Cortex of kidney (tissue), 1 donor: ENCODE measurements at places on chromosomes 13 and 19.

DNA sequence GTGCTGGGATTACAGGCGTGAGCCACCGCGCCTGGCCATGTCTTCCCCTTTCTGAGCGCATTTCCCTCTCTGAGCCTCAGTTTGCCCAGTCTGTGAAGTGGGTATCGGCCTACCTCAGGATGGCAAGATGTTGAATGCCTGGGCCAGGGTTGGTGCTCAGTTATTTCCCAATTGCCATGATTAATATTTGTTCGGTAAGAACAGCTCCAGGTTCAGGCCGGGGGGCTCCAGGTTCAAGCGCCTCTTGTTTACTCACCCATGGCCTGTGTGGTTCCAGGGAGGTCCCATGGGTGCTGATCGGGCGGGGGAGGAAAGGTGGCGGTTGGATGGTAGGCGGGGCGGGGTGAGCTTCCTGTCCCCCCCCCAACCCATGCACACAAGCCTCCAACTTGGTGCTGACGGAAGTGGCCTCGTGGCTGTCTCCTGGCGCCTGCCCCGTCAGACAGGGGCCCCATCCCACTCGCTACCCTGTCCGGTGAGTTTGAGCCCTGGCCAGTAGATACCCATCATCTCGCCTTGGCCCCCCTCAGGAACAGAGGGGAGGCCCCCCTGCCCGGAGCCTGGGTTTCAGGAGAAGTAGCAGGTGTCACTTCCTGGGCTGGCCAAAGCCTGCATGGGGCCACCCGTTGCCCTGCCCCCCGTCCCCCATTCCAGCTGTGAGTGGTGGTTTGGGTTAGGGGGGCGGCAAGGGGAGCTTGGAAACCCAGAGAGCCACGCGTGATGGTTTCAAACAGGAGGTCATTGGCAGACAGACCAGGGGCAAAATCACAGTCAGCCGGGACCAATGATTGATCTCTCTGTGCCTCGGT is at the start of gene FCHO1:
FCHO1 (plus strand) TSS at position 375 of the 809 bp plus-strand sequence. CDS start 3,688 bp downstream, outside the sequence.
- no peak for DNase-seq

- no peak for DNase-seq
Measured at GRCh38 chr13:97295283-97296182, 73.4 kb downstream of the MBNL2 start.

DNA sequence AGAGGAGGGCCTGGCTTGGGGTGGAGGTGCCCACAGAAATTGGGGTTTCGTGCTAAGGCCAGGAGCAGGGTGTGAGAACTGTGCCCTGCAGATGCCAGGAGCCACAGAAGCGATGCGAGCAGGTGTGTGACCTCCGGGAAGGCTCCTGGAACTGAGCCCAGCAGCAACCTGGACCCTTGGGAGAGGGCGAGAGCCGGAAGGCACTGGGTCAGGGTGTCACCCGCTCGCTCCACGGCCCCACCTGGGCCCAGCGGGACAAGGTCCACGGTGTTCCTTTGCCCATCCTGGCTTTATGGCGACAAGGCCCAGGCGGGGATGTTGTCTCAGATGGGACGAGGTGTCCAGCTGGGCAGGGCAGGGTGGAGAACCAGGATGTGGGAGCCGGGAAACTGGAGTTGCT is 4.2 kb downstream of the MISP start:
- no peak for DNase-seq

DNA sequence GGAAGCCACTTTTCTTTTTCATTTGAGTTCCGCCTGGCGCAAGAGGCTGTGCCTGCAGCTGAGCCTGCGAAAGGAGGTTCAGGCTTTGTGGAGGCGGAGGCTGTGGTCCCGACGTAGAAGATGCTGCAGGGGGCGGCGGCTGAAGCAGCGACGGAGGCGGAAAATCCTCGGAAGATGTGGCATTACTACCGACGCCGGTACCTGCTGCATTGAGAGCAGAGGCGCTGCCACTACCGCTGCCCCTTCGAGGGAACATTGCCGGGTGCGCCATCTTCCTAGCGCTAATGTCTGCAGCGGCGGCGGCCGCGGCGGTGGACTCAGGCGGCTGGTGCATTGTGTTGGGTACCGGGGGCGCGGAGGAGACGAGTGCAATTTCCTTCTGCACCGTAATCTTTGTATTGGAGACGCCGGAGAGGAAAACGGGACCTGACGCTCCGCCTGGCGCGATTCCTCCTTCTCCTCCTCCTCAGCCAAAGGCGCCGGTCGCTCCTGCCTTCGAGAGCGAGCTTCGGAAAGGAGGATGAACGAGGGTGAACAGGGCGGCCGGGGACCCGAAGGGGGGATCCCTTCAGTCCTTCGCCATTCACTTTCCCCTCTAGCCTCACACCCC is at the start of gene TSC22D1:
TSC22D1 (minus strand) TSS at position 590 of the 610 bp plus-strand sequence; CDS start at position 334, 256 bp downstream.
- DNase-seq = no peak

DNA sequence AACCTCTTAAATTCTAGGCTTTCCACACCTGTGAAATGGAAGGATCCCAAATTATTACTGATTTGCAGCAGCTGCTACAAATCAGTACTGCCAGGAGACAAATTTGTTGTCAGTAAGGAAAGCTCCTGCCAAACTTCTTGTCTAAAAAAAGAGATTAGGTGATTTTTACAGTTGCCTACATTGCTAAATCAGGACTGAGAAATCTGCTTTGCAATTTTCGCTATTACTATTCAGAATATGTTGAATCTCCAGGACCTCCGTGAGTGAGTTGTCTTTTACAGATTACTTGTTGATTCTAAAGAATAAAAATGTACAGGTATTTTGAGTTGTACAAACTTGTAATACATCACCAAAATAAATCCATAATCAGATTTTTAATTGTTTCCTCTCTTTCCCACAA is 1815.9 kb downstream of the PCDH9 start:
- no peak for DNase-seq

DNA sequence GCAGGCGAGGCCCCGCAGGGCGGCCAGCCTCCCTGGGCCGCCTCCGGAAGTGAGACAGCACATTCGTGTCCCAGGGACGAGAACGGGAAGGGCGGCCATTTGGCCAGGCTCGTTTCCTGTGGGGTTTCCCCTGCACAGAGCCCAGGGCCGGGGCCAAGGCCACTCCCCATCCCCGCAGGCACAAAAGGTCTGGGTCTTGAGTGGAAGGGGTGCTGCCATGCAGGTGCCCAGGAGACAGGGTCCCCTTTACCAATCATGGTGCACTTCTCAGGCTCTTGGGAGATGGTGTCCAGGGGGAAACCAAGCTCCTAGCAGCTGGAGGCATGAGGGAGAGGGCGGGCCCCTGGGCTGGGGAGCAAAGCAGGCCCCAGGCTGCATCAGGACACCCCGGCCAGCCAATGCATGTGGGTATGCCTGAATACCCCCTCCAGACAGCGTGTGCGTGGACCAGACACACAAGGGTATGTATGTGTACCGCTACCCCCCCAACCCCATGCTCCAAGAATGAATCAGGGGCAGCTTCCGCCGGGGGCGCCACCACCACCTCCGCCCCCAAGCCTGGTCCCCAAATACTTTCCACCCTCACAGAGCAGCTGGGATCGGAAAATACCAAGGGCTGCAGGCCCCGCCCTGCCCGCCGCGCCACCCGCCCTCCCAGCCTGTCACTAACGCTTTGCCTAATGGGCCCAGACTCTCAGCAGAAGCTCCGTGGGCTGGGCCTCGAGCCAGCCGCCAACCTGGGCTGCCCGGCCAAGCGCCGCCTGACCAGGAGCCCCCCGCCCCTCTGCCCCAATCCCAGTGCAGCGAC is 37.6 kb upstream of the NANOS3 start:
- DNase-seq = no peak

DNA sequence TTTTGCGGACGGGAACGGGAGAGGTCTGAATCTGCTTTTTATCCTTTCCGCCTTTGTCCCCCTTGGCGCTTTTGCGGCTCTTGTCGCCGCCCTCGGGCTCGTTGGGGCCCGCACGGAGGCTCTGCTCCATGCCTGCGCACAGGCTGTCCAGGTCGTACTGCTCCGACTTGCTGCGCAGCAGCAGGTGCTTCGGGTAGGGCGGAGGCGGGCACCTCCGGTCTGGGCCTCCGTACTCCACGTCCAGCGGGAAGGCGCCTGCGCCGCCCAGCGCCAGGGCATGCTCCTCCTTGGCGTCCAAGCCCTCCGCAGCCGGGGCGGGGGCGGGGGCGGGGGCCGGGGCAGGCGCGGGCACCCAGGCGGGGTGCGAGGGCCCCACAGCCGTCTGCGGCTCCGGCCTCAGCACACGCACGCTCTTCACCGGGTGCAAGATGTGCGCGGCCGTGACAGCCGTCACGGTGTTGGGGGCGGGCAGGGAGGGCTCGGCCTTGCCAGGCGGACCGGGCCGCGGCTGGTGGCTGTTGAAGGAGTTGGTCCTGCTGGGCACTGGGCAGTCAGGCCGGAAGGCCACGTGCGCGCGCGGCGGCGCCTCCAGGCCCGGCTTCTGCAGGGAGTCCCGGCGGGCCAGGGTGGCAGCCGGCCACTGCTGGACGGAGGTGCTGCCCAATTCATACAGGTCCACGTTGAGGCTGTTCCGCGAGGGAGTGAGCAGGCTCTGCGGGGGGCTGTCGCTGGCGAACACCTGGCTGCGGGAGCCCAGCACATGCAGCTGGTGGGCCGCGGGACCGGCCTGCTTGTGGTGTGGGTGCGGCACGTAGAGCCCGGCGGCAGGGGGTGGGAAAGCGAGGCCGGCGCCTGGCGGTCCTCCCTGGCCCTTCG is 73.1 kb downstream of the LATS2 start:
- DNase-seq = no peak

DNA sequence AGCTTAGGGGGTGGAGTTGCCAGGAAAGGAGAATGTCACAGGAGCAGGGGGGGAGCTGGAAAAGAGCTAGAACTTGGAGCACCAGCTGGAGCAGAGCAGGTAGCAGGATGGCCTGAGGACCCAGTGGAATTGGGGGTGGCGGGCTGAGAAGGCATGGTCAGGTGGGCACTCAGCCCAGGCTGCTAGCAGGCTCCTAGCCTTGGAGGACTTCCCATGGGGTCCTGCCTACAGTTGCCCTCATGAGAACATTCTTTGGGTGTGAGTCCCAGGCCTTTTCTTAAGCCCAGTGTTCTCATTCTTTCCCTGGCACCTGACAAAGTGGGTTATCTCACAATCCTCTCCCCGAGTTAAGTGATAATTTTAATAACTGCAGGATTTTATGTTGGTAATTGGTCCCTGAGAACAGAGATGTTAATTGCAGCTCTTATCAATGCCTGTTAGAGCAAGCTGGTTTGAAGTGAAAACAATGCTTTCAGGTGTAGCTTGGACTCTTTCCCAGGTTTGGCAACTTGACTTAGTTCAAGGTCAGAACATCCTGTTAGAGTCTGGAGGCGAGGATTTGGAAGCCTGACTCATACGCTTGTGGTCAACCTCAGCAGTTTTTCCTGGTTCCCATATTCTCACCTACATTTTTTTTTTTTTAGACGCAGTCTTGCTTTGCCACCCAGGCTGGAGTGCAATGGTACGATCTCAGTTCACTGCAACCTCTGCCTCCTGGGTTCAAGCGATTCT is 18.1 kb upstream of the OLFM4 start:
- no peak for DNase-seq

DNA sequence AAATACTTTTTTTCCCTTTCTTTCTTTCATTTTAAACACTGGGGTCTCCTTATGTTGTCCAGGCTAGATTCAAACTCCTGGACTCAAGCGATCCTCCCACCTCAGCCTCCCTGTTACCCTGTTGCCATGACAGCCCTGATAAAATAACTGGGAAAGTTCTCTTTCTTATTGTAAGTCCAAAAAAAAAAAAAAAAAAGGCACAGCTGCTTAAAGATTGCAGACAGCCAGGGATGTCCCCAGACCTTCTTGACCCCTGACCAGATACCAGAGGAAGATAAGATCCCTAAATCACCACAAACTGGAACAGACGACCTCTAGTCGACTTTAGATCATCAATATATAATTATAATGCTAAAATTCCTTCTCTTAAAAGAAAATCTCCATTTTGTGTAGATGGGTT is 1.1 kb upstream of the MVB12A start:
- no peak for DNase-seq

- DNase-seq = no peak
Measured at GRCh38 chr19:43818500-43818899, 8.6 kb upstream of the ZNF283 start.

GRCh38 chr19:12689581-12690216 is 1.9 kb downstream of the GNG14 start:
- DNase-seq = no peak

DNA sequence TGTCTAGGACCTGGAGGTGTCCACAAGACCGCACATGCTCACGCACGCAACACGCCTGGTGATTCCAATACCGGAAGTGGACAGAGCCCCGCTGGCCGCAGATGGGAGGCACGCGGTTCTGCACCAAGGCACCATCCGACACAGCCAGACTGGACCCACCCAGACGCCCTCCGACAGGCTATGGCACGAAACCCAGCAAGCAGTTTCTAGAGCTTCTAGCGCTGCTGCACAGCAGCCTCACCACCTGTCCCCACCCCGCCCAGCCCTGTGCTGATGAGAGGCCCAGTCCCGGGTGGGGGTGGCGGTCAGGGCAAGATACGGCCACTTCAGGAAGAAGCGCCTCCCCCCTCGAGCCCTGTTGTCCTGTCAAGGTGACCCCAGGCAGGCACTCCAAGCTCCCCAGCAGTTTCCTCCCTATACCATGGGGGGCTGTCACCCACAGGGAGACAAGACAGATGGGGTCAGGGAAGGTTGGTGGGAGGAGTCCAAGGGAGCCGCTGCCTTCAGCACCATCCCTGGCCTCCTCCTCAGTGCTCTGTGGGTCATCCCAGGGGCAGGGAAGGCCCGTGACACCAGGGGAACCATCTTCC is 11.3 kb downstream of the LSM4 start:
- no peak for DNase-seq

DNA sequence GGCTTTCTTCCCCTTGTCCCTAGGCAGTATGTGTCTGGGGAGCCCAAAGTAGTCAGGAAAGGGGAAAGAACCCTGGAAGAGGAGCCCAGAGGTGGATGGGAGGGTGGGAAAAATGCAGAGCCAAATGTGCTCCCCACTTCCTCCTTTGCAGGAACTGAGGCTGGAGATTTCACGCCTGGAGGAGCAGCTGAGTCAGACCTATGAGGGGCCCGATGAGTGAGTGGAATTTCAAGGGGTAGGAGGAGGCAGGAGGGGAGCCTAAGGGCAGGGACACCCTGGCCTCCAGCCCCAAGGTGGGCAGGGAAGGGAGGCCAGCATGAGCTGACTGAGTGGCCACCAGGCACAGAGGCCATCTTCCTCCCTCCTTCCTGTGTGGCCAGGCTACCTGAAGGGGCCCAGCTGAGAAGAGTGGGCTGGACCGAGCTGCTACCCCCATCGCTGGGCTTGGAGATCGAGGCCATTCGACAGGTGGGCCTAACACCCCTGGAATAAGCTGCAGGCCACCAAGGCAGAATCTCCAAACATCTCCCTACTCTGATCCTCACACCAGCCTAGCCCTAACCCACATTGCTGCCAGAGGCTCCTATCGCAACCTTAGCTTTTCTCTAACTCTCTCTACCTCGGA is 14.3 kb downstream of the PTH2 start:
- DNase-seq = no peak

DNA sequence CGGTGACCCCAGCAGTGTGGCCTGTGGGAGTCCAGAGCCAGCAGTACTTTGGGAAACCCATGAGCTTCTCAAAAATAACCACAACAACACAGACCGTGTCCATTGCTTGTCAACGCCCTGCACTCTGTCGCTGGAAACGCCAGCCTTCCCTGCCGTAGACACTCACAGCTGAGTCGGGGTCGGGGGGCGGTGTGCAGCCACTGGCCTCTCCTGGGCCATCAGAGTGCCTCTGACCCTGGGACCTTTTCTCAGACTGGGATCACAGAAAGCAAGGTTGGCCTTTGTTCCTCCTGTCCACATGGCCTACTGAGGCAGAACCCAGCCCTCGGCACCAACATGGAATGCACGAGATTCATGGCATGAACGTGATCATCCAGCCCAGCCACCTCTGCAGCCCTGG is 95.7 kb downstream of the TUBA3C start:
- no peak for DNase-seq

- no peak for DNase-seq
Measured at GRCh38 chr13:21541271-21541670, 62.7 kb downstream of the MICU2 start.

- DNase-seq = no peak
Measured at GRCh38 chr13:51041126-51041525, 69.9 kb downstream of the C13orf42 start.
